Stimulated activated CD4-positive, alpha-beta T cell treated with anti-CD3 and anti-CD28 coated beads, Interleukin-4, amount 100 ng/mL, for 1 hour (primary cell): ENCODE measurements at places on chromosomes 1 and 21.

DNA sequence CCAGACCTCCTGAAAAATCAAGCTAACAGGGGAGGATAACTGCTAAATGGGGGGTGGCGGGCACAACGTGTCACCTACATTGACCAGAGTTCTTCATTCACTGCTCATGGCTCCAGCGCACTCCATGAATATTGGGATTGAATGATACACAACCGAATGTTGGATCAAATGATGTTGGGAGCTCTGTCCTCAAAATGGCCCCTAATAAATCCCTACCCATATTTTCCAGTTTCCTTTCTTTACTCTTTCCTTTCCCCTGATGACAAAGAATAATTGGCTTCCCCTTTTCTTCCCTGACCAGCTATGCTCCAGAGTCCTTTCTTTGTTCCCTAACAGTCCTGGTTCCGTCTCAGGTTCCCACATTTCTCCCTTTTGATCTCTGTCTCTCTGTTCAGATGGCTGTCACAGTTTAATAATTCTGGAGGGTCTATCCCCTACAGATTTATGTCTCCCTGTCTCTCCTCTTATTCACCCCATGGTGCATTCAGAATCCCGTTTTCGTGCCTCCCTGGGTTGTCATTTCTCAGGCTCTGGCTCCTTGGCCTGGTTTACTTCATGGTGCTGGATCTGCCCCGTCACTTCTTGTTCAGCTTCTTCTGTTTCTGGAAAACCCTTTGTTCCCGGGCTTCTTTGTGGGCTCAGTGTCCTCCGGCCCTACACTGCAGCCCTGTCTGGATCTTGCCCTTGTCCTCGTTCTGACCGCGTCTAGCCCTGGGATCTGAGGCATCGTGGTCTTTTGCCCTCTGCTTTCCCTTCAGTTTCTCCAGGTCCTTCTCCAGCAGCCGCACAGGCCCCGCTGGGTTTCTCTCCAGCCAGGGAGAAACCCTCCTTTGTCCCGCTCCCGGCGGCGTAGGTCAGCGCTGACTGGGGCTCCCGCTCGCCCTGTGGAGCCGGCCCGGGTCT, 78.3 kb downstream of the NDUFS5 start:
- no peak for DNase-seq

DNA sequence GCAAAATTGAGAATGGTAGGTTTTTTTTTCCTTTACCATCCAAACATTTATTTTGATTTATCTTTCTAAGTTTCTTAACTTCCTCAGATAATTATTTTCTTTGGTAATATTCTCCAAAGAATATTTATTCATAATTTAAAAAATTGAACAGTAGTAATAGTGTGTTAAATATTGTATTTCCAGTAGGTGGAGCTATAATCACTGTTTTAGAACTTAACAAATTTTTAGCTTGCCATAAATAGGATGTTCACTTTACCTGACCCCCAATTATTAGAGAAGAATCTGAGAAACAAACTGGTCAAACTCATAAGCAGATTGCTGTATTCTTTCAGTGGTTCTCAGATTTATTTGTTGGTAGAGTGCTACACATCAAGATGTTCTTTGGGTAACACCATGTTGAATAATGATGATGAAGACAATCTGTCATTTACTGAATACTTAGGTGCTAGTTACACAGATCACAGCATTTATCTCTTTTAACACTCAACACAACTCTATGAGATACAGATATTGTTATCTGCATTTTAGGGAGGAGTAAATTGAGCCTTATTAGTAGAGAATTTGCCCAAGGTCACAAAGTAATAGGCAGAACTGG, 82.4 kb upstream of the GPR88 start:
- DNase-seq = no peak

DNA sequence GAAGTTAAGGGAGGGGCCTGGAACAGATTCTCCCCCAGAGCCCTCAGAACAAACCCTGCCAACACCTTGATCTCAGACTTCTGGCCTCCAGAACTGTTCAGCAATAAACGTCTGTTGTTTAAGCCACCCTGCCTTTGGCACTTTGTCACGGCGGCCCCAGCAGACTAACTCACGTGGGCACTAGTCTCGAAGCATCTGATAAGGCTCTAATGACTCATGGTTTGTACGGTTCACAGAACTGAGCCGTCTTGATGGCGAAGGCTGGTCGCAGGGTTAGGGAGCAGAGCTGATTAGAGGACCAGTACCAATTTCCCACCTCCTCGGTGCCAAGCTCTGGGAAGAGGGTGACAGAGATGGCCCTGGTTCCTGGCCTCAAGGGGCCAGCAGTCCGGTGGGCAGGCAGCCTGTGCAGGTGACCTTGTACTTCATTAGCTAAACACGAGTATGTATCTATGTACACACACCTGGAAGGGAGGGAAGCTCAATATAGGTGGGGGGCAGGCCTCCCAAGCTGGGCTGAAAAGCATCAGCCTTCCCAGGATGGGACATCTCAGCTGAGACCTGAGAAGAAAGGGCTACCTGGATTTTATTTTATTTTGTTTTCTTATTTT, 112.8 kb downstream of the MRPS6 start:
- no peak for DNase-seq

DNA sequence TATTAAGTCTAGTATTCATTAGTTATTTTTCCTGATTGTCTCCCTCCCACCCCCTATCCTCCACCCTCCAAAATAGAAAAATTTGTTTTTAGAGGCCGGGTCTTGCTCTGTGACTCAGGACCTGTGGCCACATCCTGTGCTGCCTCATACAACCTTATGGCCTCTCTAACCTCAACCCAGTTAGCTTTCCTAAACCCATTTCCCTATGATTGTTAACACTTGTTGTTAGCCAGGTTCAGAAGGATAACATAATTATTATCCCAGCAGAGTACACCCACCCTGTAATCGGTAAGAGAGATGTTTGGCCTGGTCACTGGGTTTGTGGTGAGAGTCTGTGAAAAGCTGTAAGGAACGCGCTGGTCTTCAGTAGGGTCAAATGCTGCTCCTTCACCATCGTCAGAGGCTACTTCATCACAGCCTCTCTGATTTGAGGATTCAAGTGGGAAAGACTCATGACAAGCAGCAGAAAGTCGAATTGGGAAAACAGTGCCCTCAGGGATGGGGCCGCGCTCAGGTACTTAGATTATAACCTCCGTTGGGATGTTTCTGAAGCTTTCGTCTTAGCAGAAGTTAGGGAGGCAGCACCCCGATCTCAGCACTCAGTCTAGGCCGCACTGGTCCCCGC, 35.9 kb upstream of the HMGN1 start:
- no peak for DNase-seq

- DNase-seq = no peak
Observed at GRCh38 chr1:21283524-21283923, 6.7 kb downstream of the ECE1 start.

DNA sequence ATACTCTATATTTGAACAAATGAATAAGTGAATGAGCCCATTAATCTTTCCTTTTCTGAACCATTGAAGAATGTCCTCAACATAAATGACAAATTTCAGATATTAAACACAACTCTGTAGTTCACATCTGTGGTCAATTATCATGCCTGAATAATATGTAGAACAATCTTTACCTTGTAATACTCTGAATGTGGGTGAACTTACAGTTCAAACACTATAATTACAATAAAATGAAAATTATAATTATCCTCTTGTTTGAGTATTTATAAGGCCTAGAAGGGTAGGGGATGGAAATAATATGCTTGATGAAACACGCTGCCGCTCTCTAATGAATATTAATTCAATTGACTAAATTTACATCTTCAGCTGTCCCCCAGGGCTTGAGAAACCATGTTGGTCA, 8.7 kb upstream of the SFPQ start:
- no peak for DNase-seq

DNA sequence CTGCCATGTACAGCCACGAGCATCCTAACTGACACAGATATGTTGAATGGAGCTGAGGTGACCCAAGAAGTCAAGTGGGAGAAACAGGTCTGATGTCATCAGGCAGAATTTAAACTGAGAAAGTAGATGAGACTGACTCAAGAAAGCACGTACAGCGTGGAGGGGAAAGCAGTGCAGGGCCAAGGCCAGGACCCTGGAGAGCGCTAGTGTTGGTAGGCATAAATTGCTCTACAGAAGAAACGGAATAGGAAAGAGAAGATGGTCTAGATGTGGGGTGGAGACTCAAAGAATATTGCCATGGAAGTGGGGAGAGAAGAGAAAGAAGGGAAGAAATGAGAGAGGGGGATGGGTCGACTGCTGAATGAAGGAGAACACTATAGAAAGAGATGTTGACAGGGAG, 45.3 kb upstream of the GJB5 start:
- no peak for DNase-seq

DNA sequence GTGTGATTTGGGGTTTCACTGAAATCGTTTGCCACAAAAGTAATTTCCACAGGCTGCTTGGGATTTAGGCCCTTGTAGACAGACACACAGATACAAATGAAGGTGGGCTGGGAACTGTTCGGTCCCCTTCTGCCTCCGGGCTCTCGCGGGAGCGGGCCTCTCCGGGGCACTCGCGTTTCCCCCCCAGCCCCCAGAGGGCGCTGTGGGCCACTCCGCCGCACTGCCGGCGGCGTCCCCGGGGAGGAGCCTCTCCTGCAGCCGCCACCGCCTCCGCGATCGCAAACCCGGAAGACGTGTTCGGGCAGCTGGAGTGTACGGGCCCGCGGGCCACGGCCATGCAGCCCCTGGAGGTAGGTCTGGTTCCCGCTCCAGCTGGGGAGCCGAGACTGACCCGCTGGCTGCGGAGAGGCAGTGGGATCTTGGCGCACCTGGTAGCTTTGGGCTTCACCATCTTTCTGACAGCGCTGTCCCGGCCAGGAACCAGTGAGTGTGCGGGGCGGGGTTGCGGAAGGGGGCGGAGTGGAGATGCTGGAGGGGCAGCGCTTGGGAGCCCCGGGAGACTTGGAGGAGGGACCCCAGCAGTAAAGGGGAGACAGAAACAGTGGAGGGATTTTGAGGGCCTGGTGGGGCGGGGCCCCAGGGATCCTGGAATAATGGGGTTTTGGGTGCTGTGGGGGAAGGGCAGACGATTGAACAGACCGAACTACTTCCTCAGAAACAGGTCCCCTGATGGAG, at the start of gene CYB561D1:
CYB561D1 (plus strand) TSS at position 290 of the 735 bp plus-strand sequence; CDS start at position 336, 46 bp downstream.
- peak; percentile 92 for DNase-seq

GRCh38 chr1:117686907-117687306, 81.1 kb downstream of the TENT5C start:
- DNase-seq = no peak

GRCh38 chr1:198552668-198553416, 12.4 kb upstream of the ATP6V1G3 start:
- no peak for DNase-seq

DNA sequence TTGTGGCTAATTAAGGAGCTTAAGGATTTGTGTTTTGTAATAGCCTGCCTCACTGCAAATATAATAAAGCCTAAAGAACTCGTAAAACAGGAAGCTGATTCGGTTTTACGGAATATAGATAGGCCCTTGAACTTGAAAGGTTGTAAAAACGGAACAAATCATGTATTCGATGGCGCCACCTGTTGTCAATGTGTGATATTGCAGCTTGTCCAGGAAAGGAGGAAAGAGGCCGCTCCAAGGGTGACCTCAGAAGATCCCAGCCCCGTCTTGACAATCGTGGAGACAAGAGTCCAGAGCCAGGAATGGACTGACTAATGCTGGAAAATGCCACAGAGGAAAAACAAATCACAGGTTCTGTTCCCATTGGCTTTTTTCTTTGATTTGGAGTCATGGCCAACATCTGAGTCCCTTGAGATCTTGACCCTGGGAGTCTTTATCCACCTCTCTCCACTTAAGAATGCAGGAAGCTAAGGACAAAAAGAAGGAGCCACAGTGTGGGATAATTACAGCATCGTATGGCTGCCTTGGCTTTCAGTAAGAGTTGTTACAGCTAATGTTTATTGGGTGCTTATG, 7.0 kb upstream of the IGSF21 start:
- peak; percentile 23 for DNase-seq

DNA sequence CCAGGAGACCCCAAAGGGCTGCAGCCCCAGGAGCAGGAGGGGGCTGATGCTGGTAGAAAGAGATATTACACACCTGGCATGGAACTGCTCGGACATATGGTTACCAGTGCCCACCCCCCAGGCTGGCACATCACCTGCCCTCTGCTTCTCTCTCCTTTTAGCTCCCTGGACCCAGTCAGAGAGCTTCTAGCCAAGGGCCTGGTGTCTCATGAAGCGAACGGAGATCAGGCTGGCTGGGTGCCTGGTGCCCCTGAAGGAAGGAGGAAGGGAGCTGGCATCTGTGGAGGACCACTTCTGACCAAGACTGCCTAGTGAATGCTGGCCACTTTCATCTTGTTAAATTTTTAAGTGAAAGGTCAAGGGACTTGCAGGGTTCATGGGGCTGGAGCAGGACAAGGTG, 53.1 kb downstream of the FOXO6 start:
- DNase-seq = no peak

DNA sequence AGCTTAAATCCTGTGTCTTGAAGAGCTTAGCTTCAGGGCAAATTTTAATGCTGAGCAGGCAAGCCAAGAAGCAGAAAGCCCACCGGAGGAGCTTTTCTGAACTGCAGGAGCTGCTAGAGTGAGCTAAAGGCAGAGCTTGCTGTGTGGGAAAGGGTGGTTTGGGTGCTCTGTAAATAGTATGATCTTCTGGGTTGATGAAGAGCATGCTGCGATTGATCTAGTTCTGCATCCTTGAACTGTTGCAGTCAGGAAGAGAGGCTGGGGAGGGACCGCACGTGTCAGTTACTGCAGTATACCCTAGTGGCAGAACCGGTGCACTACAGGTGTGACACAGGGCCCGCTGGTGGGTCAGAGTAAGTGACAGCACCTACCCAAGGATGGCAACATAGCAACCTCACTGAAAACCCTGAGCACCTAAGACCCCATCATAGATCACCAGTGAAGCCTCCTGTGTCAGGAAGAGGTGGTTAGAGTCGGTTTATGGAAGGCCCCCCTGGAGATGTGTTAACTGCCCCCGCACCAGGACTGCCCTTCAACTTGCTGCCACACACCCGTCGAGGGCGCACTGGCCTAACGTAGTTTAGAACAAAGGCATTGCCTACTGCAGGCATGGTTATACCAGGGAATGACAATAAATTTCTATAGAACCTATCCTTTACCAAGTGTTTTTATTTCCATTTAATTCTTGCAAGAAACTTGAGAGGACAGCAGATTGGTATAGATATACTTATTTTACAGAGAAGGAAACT, 146.0 kb upstream of the KIAA0040 start:
- DNase-seq = peak; percentile 68

DNA sequence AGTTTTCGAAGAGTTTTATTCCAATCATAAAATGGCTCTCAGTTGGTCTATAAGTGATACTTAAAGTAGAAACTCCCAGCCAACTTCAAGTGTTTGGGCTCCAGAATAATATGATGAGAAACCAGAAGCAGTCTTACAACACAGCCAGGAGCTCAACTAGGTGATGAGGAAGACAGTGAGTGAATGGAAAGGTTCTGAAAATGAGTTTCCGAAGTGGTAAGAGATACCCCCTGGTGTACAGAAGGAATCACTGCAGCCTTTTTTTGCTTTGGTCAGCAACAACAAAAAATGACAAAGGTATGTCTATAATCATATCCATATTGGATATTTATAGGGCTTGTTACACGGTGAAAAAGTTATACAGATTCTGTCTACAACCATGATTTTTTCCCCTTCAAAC, 16.5 kb downstream of the KRTAP19-1 start:
- no peak for DNase-seq

GRCh38 chr1:230043081-230043480, 24.0 kb upstream of the GALNT2 start:
- DNase-seq = no peak
